ENCODE measurements at places on chromosomes 7 and 10.

DNA sequence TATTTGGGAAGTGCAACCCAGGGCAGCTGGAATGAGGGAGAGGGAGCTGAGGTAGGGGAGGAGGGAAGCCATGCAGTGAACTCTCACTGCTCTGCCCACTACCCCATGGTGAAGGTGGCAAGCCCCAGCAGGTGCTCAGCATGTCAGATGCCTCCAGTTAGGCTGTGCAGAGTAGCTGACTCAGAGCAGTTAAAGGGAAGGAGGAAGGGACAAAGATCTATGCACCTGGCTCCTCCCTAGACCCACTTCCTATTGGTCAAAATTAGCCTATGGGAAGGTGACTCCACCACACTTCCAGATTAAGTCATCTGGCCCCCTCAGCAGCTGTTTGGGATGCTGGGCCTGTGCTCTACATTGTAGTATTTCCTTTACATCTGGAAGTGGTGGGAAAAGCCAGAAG, 125.7 kb upstream of the MTPN start:
- DNase-seq, result no peak

DNA sequence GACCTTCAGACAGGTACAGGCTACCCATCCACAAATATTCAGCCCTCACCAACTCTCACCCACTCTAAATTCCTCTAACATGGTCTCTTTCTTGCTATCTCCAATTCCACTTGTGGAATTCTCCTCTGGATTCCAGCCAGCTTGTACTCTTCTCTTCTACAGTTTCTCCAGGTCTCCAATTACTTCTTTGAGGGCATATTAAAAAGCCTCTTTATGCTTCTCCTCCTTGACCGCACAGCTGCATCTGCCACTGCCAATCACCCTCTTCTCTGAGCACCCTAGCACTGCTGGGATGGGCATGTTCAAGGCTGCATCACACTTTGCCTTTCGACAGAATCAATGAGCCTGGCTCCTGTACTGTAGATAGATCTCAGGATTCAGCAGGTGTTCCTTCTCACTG, 101.5 kb upstream of the ANKRD1 start:
- no peak for DNase-seq

DNA sequence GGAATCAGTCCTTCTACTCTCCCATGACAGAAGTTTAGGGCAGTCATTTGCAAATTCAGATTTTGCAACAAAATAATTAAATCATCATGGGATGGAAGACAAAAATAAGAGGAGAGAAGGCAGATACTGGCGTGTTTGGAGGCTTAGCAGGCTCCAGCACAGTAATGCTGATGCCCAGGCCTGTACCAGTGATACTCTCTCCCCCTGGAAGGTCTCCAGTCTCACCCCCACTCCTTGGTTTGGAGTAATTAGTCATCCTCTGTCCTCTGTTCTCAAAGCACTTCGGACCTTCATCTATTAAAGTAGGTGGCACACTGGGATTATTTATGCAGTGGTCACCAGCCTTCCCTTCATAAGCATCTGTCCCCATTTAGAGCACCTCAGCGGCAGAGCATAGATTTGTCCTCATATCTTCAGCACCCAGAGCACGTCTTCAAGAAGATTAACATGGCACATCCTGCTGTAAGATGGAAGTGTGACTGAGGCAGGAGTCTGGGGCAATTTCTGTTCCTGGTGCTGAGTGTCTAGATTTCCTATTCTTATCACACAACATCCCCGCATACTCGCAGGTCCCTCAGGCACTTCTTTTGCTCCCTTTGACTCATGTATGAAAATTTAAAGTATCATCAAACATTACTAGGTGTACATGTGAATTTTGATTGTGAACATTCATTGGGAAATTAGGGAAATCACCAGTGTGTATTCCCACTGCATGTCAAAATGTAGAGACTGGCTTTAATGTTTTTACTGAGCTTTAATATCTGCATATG, 31.3 kb upstream of the TRIL start:
- DNase-seq, result no peak

GRCh38 chr10:17685233-17685840, 41.4 kb downstream of the STAM start:
- DNase-seq, result no peak

GRCh38 chr10:100020142-100020885, 10.6 kb upstream of the DNMBP start:
- DNase-seq, result no peak

DNA sequence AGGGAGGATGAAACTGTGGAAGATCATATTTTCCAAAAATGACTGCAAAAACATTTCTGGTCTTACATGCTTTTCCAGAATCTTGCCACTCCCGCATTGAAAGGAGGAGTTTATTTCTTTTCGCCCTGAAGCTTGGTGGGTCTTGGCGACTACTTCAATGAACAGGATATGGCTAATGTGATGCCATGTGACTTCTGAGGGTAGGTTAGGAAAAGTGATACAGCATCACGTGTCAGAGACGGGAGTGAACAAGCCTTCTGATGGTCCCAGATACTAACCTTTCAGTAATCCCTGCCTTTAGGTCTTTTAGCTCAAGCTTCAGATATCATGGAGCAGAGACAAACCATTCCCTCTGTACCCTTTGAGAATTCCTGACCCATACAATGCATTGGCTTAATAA, 192.2 kb upstream of the HPS1 start:
- DNase-seq, result peak; percentile 58

DNA sequence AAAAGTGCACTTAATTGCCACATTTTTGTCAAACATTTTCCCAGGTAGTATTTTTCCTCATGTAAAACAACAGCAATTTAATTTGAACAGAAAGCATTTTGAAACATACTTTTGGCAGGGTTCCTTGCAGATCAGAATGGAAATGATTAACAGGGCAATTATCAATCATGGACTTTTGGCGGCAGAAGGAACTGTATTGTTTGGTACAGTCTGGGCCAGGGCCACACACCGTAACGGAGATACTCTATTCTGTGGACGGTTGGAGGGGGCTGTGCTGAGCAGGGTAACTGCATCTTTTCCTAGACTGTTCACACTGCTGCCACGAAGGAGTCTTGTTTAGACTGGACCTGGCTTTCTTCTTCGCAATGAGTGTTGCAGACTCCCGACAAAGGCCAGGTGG, 62.3 kb downstream of the EGFR start:
- no peak for DNase-seq

DNA sequence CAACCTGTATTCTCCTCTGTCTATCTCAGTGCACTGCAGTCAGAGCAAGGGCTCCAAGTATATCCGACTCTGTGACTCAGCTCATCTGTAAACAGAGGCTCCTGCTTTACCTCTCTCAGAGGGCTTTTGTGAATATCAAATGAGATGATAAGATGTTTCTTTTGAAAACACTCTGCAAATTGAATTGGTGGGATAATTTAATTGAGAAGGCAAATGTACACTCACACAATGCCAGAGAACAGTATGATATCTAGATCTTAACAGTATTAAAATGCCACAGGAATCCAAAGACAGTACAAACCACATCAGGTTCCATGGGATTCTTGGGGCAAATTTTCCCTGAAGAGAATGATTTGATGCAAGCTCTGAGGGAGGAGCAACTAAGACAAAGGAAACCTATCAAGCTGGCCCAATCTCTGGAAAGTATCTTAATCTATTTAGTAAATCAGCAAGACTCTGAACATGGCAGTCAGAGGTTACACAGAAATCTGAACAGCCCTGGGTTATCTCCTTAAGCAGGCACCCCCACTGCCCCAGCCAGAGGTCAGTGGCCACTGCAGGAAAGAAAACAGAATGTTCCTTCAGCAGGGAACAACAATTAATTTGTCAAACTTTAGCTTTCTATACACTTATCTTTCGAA, 45.9 kb downstream of the DOCK4 start:
- no peak for DNase-seq

DNA sequence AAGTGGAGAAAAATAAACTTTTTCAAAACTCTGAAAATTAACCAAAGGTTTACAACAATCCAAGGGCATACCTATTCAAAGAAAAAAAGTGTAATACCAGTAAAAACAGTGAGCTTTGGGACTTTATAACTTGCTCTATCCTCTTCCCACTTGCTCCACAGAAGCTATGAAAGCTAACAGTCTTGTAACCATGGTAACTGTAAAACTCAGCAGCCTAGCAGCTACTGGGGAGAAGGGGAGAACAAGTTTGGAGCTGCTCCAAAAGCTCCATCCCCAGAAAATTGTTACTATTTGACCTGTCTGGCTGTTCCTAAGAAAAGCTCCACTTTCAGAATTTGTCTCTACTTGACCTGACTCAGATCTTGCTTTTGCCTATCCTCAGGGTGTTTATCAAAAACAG, 191.5 kb downstream of the OTUD1 start:
- no peak for DNase-seq

DNA sequence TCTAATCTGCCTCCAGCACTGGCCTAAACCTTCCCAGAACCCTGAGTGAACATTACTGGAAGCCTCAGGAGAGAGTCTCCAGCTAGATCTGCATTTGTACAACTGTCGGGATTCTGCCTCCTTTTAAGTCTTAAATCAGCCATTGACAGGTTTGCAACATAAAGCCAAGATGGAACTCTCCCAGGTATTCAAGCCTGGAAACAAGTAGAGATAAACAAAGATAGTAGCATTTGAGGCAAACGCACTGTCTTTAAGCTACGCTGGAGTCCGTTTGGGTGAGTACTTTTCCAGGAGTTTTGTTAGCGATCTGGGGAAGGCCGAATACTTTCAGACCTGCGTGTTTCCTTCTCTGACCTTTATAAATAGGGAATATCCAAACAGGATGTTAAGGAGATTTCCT, 317.2 kb upstream of the FZD8 start:
- DNase-seq, result no peak

DNA sequence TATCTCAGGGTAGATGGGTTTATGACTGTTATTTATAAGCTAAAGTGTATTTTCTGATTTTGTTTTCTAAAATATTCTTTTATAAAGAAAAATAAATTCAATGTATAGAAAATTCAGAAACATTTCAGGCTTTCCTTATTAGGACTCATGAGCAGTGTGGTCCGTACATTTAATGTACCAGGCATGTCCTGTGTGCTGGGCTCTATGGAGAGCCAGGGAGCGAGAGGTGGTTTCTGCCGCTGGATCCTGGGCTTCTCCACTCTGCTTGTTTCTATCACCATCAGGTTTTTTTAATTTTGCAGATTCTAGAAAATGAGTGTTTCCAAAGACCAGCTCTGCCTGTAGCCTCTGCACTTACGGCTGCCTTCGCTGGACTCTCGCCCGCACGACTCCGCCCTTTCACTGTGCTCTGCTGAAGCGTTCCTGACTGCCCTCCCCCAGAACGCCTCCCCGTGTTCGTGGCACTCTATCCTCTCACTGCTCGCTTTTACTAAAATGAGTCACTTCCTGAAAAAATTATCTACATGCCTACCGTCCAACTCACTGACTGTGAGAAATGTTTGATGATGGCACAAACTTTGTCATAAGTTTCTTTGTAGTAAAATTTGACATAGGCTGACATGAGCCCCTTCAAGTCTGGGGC, 188.5 kb downstream of the ZMYND11 start:
- no peak for DNase-seq

- no peak for DNase-seq
Measured at GRCh38 chr7:79668292-79668691, 214.8 kb upstream of the MAGI2 start.

GRCh38 chr7:35550831-35551230, 144.1 kb downstream of the HERPUD2 start:
- no peak for DNase-seq

- DNase-seq, result no peak
Measured at GRCh38 chr7:36653663-36654355, 70.5 kb downstream of the AOAH start.

DNA sequence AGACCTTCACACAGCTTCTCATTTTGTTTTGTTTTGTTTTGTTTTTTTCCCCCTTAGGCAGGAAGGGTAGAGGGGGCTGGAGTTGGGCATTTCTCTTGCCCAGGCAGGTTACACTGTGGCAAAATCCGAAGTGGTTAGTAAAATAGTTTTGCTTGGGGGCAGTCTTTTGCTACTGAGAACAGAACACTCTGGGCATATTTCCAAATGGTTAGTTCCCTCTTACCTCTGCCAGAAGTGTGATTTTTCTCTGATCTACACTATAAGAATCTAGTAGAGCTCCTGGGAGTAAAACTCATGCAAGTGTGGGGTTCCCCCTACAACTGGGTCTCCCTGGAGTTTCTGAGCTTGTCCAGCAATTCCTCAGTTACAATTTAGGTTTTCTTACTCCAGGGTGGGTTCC, 61.7 kb downstream of the NPS start:
- DNase-seq, result no peak

DNA sequence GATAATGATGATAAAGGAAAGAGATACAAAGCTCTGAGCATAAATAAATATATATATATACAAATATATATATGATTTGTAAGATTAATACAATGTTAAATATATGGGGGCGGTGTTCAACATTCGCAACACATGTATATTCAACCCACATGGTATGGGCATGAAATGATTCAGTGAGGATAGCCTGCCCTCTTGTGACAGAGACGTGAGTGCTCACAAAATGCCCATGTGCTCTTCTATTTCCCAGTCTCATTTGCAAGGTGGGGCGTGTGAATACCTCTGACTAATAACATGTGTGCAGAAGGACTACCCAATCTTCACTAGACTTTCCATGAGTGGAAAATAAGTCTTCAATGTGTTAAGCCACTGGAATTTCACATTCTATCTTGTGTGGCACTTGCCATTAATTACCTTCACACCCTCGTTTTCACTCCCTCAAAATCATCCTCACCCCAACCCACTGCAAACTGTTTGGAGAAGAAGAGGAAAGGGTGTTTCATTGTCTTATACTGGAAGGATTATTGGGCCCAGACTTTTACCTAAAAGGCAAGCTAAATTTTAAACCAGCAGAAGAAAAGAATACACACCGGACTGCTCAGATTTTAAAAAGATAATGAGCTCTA, 26.9 kb downstream of the ASAH2 start:
- DNase-seq, result peak; percentile 77

DNA sequence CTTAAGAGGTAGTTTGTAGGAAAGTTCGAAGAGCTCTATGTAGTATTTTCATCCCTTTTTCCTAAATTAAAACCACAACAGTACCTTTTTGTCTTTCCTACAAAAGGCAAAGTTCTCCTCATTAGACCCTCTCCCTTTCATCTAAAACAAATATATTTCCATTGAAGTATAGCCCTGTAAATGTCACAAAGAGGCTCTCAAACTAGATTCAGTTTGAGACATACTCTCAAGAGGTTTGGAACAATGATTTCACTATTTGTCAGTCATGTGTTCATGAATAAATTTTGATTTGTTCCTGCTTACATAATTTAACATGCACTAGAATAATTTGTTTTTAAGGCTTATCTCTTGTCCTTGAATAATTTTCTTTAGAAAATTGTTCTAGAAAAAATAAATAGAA, 12.2 kb downstream of the TAS2R16 start:
- peak; percentile 89 for DNase-seq

DNA sequence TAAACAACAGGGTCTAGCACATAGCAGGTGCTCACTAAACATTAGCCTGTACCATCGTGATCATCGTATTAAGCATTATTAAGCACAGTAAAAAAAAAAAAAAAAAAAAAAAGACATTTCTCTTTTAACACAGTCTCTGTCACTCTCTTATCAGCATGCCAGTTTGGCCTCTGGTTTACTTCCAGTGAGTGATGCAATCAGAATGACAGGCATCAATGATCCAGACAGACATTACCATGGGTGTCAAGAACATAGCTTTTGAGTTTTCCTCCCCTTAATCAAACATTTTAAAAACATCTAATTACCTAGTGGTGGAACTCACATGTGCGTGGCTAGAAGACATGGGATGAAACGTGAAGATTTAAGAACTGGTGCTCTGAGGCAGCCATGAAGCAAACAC, 115.8 kb downstream of the CTTNBP2 start:
- no peak for DNase-seq

Data from SK-MEL-5 (cell line).